ENCODE measurements at places on chromosomes 16 and 17.

DNA sequence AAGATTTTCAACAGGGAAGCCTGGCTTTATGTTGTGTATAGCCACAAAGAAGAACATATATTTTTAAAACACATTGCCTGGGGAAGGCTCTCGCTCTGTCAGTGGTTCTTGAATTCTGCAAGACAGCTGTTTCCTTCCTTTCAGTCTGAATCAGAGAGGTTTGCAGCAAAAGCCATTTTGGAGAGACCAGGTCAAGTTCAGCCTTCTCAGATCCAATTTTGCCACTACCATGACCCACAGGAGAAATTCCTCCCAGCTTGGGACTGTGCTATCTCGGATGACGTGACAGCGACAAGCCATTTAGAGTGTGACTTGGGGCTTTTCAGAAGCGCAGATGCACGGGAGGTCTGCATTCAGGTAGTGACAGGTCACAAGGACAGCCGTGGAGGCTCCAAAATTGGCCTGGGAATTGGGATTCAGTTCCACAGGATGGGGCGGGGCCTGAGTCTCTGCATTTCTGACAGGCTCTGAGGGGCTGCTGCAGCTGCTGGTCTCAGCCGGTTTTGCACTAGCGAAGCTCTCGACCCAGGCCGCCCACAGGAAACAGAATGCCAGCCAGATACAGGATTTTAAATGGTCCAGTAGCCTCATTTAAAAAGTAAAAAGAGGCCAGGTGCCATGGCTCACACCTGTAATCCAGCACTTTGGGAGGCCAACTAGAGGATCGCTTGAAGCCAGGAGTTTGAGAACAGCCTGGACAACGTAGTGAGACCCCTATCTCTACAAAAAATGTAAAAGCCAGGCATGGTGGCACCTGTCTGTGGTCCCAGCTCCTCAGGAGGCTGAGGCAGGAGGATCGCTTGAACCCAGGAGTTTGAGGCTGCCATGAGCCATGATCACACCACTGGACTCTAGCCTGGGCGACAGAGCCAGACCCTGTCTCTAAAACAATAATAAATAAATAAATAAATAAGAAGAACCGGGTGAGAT is 196.6 kb upstream of the CIBAR2 start:
- DNase-seq, result no peak

- DNase-seq, result no peak
Observed at GRCh38 chr16:82263521-82264143, 93.6 kb upstream of the MPHOSPH6 start.

GRCh38 chr17:80504686-80505413 is 28.4 kb upstream of the NPTX1 start:
- no peak for DNase-seq

GRCh38 chr17:75514299-75514918 is 928 bp downstream of the CASKIN2 start:
- DNase-seq, result no peak

DNA sequence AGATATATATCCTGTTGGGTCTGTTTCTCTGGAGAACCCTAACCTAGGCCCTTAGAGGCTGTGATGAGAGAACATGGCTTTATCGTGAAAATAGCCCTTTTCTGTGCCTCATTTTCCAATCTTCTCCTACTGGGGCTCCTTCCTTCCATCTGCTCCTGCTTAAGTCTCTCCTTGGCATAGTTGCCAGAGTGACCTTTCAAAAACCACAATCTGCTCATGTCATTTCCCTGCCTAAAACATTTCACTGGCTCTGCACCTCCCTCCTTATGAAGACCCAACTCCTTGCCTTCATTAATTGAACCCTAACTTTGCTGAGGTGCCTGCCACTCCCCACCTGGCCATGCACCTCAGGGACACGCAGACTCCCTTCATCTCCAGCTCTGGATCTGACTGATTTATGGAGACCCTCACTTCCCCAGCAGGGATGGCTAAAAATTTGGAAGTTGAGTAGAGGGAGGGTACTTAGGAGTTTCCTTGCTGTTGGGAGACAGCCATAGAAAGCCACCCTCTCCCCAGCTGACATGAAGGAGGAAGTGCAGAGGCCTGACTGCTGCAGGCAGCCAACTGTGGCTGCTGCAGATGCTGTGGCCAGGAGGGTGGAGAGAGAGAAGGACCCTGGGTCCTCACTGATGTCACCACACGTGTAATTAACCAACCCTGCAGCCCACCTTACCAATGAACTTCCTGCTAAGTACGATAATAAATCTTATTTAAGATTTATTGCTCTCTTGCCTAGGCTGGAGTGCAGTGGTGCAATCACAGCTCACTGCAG is 6.3 kb upstream of the GGA2 start:
- DNase-seq, result no peak

Measured in omental fat pad (tissue), 4 donors.